ENCODE measurements at places on chromosomes 7 and 10.

DNA sequence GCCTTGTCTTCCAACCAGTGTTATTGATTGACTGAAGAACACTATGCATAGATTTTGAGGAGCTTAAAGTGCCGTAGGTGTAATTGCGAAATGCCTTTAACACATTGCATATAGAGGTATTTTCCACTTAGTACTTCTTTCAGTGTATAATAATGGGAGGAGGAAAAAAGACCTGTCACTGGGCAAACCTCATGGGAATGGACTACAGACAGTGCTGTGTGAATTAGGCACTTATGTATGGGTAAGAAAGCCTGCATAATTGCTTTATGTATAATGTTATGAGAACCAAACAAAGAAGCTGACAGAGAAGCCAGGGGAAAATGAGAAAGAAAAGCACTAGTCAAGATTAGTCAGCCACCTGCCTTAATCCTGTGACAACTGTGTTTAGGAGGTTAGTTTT is 12.4 kb upstream of the SCRN1 start:
- no peak for DNase-seq

- no peak for DNase-seq
These were observed at the start of gene KIAA1217 for GRCh38 chr10:24208661-24209431. Gene KIAA1217, plus strand, starts transcription at chr10:24209138. Its CDS starts 56 bp downstream, at chr10:24209194.

DNA sequence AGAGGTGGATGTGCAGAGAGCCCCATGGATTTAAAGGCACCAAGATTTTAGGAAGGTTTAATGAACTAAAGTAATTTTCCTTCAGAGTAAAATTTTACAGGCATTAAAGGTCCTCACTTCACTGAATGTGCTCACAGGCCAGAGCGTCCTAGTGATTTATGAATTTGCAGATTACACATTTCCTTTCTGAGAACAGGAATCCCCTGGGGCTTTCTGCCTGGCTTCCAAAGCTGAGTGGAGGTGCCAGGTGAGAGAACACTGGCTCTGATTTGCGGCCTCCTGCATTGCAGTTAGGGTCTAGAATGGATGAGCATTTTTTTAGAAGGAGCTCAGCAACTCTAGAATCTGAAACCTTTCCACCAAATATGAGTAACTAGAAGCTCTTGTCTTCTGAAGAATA is 194.3 kb downstream of the SORCS3 start:
- no peak for DNase-seq

- DNase-seq: no peak
These were observed 40.0 kb upstream of the AGR3 start for GRCh38 chr7:16921644-16922257.

DNA sequence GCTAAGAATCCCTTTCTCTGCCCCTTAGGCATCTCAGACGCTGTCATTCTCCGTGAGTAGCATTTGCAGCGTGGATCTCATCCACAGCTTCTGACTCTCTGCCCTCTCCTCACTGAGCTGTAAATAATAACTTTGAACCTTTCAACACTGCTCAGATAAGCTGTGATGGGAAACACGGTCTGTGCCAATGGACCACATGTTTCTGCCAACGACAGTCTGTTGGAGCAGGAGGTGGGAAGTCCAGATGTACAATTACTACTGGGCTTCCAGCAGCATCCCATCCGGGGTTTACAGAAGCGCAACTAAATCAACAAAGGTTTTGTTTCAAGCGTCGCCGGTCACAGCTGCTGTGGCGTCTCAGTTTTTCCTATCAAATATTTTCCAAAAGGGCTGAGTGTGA is 1110.6 kb downstream of the TYW1 start:
- no peak for DNase-seq

- no peak for DNase-seq
These were observed 300.8 kb downstream of the SDHAF3 start for GRCh38 chr7:97418312-97418711.

DNA sequence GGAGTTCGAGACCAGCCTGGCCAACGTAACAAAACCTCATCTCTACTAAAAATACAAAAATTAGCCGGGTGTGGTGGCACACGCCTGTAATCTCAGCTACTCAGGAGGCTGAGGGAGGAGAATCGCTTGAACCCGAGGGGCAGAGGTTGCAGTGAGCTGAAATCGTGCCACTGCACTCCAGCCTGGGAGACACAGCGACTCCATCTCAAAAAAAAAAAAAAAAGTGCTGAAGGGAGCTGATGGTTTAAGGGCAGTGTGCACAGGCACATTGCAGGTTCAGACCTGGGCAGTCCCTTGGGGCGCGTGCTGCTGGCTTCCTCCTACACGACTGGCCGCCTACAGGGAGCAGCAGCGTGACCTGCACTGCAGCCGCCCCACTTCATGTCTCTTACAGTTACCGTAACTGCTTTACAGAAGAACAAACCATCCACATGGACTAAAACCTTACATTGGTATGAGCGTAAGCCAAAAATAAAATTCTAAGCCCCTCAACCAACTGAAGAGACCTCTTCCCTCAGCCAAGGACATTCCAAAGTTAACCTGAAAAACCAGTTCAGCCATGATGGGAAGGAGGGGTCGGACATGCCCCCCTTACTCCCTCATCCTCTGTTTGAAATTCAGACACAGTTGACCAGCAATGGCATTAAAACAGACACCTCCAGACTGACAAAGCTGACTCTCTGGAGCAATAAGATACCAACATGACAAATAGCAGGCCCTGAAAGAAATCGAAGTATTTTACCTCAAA is 262.2 kb downstream of the ZMYND11 start:
- no peak for DNase-seq

DNA sequence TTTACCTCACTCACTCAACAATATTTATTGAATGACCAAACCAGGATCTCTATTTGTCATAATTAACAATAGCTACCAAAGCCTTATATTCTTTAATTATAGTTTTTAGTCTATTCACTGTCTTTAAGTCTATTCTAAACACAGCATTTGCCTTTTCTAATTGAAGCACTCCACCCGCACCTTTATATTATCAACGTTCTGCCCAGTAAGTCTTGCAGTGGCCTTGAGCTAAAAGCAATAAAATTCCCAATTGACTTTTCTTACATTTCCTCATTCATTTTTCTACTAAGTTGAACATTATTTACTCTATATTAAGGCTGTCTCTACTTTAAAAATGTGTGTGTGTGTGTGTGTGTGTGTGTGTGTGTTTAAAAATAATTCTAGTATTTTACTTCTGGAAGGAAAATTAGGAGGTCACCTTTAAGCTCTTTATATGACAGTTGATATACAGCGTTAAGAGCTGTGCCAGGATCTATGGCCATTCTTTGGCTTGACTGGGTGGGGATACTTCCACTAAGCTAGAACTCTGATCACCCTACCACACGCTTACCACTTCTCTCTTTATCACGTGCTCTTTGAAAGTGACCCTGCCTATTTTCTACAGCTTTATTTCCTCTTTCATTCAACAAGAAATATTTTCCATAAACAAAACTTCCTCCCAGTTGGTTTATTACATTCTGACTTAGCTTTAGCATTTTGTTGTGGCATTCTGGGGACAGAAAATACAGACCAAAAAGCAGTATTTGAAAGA is 8.8 kb downstream of the PAPSS2 start:
- no peak for DNase-seq

GRCh38 chr10:5293691-5294550 is 70.8 kb upstream of the UCN3 start:
- peak; percentile 41 for DNase-seq

DNA sequence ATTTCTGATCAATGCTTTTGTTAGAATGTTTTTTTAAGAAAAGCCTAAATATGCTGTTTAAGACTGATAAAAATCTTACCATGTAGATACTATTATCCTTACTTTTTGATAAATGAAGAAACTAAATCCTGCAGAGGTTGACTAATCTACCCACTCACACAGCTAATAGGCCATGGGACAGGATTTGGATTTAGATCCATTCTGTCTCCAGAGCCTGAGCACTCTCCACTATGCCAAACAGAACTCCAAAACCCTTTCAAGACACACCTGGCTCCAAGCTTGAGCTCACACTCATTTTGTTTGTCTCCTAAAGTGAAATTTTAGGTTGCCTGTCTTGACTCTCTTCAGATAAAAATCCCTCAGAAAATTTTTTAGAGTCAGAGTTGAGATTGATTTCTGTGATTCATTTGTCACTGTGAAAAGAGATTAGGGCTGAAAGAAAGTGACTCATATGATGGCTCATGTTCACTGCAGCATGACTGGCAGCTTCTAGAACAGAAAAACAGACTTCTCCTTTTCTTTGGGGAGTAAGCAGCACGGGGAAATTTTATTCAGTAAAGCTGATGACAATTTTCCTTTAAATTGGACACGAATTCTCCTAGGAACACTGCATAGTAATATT is 132.3 kb upstream of the POT1 start:
- DNase-seq: no peak

DNA sequence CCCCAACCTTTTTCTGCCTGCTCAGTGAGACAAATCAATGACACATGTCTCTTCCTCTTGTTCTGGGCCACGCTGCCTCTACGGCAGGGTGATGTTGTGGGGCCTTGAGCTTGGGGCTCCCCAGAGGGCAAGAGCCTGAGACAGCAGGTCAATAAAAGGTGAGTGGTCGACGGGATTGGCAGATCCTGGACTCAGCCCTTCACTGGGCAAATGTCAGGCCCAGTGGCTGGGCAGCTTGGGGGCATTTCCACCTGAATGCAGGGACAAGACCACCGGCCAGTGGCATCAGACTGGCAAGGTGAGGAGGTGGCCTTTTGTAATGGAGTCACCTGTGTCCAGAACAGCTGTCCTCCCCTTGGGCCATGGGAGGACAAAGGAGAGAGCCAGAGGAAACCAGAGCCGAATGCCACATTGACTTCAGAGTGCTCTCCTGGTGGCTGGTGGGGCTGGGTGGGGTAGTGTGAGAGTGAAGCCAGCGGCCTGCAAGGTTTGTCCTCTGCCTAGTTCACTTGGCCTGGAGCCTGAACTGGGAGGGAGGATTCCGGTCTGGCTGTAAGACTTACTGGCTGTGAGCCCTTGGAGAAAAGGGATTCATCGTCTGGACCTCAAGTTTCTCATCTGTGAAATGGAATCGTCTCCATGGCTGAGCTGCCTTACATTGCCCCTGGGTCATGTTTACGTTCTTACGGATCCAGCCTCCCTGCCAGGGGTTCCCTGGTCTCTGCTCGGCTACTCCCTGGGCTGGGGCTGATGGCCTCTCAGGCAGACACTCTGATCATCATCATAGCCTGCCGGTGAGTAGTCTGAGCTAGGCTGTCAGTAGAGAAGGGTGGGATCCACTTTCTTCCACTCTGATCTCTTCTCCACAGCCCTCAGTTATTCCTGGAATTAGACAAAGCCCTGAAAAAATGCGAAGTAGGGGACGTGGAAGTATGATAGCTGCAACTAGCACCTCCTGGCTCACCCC is 25.4 kb upstream of the CRHR2 start:
- DNase-seq: no peak

- no peak for DNase-seq
These were observed 12.8 kb upstream of the JMJD1C start for GRCh38 chr10:63478564-63478963.

DNA sequence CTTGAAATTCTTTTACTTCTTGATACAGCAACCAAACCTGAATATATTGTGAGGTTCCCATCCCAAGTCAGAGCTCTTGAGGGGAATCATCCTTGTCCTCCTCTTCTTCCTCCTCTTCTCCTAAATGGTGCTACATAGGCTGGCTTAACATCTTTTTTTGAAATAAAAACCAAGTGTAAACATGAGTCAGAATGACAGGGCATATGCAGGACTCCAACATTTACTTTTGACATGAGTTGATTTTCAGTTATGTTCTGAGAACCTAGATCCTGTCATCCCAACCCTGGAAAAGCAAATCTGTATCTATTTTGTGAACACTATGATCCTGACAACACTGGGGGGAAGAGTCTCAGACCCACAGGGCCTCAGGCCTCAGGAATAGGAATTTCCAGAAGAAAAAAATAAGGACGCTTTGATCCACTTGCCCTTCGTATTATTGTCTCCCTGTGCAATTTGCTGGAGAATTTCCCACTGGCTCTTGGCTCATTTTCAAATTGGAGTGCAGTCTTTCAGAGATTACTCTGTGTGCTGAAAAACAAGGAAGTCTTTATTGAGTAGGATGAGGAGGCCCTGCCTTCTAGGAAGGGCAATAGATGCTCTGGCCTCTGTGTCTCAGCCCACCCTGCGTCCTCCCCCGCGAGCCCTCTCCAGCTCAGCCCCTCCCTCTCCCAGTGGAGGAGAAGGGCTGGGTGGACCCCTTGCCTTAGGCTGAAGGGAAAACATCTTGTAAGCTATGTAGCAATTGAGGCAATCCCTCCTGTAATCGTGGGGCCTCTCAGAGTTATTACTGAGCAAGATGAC is 121.6 kb downstream of the CREB5 start:
- DNase-seq: no peak

DNA sequence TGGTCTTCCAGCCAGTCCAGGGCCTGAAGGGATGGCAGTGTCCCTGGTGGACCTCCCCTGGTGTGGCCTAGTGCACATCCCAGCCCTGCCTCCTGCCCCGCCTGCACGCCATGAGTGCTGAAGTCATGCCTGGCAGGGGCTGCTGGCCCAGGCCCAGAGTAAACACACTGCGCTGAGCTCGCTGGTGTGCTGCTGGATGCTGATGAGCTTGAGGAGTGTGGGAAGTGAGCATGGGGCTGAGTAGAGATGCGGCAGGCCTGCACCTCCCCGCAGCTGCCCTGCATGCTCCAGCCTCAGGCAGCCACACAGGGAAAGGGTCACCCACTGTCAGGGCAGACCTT is 43.2 kb downstream of the HTRA1 start:
- no peak for DNase-seq

GRCh38 chr7:77335581-77335980 is 80.6 kb downstream of the GSAP start:
- DNase-seq: no peak

GRCh38 chr10:17476073-17476472 is 21.7 kb upstream of the ST8SIA6 start:
- DNase-seq: no peak

DNA sequence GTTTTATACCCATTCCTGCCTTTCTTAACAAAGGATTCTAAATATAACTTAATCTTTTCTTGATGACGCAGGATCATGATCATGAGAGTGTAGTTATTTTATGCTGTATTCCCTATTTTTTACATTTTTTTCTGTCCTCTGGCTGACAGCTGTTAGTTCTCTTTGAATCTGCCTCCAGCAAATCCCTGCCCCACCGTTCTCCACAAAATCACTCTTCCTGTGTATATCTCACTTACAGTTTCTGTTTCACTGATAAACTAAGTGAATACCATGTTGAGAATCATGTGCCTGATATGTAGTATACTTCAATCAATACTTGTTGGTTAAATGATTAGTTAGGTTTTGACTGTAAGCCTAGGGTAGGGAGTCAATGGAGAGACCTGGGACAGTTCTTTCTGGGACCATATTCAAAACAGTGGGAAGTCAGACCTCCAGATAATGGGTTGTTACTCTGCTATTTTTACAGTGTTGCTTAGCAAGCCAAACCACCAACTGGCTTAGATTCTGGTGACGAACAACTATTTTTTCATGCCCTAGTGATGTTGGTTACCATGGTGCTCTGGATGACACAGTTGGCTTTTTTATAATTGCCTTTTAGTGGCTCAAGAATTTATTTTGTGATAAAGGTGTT is 12.8 kb downstream of the CNNM1 start:
- no peak for DNase-seq

DNA sequence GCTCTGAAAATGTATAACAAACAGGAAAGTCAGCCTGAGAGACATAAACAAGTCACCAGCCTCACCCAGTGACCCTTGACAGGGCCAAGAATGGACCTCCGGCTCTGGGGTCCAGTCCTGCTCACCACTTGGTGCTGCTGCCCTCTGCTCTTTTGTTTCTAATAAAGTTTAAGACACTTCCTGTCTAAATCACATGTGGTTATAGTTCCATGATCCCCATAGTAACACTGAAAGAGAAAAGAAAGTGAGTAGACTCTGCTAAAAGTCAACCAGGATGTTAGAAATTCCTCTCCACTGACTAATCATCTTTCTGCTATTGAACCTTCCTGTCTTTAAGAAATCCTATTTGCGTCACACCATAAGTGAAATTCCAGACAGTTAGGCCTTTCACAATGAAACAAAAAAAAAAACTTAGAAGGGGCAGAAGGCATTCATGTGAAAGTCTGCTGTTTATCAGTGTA is 179.2 kb upstream of the BET1 start:
- DNase-seq: no peak
